ENCODE measurements at places on chromosomes 12 and 14.
A peak's percentile ranks its signal among the peaks of the same experiment; 100 is the strongest.

DNA sequence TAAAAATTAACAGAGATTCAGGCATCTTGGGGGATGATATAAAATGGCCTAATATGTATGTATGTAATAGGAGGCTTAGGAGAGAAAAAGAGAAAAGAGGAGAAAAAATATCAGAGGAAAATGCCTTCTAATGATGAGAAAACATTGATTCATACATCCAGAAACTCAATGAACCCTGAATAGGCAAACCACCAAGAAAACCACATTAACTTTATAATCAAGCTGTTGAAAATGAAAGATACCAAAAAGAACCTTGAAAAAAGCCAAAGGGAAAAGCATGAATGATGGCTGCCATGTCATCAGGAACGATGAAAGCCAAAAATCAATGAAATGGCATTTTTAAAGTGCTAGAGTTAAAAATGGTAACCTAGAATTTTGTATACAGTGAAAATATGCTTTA, 180.2 kb downstream of the EPS8 start:
- DNase-seq, result no peak

GRCh38 chr14:75752907-75753594, 92.0 kb downstream of the TTLL5 start:
- DNase-seq, result no peak

- DNase-seq, result no peak
Observed at GRCh38 chr12:92047393-92047826, 98.2 kb downstream of the BTG1 start.

GRCh38 chr14:101833045-101833444, 71.5 kb downstream of the PPP2R5C start:
- DNase-seq, result no peak

DNA sequence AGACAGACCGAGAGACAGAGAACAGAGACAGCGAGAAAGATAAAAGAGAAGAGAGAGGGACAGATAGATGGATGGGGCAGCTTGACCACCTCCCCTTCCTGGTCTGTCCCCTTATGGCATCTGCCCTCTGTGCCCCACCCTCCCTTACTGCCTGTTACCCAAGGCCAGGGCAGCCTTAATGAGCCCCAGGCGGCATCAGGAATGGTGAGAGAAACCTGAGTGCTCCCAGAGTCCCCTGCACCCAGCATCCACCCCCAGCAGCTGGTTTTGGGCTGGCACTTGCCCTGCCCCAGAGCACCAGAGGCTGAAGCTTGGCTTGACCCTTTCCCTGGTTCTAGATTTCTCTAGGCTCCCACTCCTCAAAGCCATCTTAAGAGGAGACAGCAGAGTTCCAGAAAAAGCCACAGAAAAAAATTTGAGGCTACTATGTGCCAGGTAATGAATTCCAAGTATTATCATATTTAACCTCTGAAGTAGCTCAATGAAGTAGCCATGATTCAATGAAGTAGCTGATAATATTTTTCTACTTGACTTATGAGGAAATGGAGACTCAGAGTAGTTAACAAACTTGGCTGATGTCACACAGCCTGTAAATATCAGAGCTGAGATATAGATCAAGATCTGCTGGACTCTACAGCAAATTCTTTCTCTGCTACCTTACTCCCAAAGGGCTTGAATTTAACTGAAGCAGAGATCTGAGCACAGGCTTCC, 2.0 kb upstream of the ZNF385A start:
- DNase-seq, result no peak

- DNase-seq, result no peak
Observed at GRCh38 chr14:61403411-61403810, 82.0 kb downstream of the PRKCH start.

DNA sequence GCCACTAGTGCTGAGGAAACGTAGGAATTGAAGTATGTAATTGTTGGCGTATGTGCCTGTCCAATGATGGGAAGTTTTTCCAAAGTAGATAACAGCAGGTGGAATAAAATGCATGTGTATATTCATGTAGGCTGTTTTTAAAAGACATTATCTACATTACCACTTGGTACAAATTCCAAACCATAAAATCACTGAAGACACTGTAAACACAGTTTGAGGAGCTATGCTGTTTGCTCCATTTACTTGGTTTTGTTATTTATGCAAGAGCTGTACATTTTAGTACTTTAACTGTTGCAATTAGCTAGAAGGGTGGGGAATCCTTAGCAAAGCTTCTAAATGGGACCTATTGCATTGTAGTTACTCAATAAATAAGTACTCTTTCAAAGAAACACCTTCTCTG, 274.5 kb upstream of the DIO2 start:
- no peak for DNase-seq

DNA sequence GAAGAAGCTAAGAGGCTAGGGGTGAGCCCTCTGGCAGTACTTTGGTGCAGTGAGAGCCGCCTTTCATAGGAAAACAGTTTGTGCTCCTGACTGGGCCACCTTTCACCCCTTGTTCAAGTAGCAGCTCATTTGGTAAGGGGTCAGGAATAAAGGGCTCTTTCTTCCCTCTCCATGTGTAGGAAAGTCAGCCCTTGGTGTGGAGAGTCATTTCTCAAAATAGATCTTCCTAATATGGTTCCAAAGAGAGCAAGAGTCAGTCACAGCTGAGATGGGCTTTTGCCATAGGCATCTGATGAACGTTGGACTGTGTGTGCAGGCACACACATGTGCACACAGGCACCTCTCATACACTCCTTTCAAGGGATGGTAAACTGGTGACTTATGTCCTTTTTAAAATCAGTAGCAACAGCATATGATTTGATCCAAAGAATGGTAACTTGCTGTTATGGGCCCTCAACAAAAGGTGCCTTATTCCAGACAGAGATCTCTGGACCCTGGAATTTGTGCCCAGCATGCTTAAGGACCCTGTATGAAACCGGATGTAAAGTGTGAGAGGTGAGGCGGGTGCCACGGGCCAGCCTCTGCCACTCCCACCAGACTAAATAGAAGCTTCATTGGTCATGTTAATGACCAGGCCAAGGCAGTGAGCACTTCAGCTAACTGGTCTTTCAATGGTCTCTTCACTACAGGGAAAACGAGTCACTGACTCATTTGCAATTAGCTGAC, 16.7 kb upstream of the RIC8B start:
- DNase-seq, result no peak

- no peak for DNase-seq
Observed at GRCh38 chr14:33846100-33846824, 104.6 kb downstream of the EGLN3 start.

DNA sequence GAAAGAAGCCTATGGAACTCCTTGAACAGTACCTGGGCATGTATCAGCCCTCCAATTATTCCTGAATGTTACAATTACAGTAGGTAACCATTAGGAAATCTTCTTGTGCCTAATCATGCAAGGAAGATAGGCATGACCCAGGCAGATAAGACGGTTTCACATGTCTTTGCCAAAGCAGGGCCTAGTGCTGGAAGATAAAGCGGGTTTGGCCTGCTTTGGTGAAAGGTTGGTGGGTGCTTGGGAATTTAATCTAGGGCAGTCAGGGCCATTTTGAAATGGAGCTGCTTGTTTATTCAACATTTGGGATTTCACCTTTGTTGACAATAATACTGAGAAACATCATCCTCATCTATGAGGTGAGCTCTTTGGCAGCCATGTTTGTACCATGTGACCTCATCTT, 12.5 kb upstream of the SRSF5 start:
- no peak for DNase-seq

GRCh38 chr14:94423453-94424056, 29.0 kb downstream of the SERPINA11 start:
- peak; percentile 63 for DNase-seq

DNA sequence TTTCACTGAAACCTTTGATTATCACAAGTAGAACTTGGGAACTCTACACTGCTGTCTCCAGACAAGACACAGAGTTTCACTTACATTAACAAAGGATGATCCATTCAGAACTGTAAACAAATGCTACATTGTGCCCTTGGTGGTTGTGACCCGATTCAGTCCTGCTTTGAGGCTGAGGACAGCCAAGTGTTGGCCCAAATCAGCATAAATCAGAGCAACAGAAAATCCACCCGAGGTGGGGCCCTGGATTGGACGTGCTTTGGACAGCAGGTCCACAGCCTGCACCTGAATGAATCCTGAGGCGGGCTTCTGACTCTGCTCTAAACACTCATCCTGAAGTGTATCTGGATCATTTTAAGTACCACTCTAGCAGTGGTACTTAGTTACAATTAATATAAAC, 68.8 kb downstream of the PPP2R5C start:
- no peak for DNase-seq

GRCh38 chr12:11743423-11744409, 94.2 kb downstream of the ETV6 start:
- no peak for DNase-seq

DNA sequence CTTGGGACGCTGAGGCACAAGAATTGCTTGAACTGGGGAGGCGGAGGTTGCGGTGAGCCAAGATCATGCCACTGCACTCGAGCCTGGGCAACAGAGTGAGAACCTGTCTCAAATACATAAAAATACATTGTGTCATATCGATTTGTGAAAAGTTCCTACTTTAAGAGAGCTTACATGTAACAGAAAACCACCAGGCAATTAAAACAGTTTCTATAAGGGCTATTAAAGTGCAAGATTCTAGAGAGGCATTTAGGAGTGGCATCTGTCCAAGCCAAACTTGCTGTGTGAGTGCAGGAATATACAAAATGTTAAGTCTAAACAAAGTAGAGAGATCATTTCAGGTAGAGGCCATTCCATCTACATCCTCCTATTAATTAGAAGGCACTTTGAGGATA, 1.7 kb upstream of the NEK9 start:
- no peak for DNase-seq

DNA sequence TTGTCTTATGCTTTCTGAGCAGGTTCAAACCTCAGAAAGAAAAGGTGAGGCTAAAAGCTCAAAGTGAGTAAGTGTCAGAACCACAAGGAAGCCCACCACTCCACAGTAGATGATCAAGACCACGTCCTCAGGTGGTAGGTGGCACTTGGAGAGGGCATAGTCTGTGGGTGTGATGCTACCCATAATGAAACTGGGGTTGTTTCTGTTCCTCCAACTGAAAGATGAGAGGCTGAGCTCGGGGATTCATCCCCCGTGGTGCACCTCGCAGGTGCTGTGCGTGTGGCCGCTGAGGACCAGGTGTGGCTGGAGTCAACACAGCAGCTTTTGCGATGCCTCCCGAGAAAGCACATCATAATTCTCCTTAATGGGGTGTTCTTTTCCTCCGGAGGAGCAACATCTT, 285.7 kb downstream of the TTC8 start:
- no peak for DNase-seq

- peak; percentile 36 for DNase-seq
Observed at GRCh38 chr14:84375235-84375634, 1154.7 kb upstream of the FLRT2 start.

- DNase-seq, result no peak
Observed at GRCh38 chr14:41419709-41420108, 187.0 kb upstream of the LRFN5 start.

- no peak for DNase-seq
Observed at GRCh38 chr12:122004633-122005071, 17.0 kb upstream of the BCL7A start.

GRCh38 chr12:67651132-67651695, 2.7 kb downstream of the DYRK2 start:
- peak; percentile 17 for DNase-seq

- DNase-seq, result no peak
Observed at GRCh38 chr14:67059596-67059995, 129.6 kb upstream of the GARIN2 start.

DNA sequence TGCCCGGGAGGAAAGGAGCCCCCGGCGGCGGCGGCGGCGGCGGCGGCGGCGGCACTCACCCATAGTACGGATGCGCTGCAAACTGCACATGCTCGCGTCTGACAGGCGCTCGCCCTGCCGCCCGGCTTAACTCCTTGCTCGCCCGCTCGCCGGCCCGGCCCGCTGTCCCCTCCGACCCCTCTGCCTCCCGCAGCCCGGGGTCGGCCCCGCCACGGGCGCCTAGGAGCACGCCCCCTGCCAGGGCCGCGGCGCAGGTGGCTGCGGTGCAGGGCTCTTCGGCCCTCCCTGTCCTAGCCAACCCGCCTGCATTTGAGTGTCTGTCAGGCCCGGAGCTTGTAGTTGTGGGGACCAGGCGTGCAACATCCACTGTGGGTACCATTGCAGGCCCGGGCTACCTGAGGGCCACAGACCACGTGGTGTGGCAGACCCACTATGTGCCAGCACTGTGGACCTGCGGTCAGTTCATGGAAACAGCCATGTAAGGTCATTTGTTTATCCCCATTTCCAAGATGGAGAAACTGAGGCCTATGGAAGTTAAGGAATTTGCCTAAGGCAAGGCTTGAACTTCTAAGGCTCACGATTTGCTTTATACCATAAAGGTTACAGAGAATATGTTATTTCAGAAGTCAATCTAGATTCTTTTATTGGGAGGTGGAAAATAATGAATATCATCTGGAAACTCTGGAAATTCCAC, 17.6 kb upstream of the PLEKHH1 start:
- DNase-seq, result no peak

DNA sequence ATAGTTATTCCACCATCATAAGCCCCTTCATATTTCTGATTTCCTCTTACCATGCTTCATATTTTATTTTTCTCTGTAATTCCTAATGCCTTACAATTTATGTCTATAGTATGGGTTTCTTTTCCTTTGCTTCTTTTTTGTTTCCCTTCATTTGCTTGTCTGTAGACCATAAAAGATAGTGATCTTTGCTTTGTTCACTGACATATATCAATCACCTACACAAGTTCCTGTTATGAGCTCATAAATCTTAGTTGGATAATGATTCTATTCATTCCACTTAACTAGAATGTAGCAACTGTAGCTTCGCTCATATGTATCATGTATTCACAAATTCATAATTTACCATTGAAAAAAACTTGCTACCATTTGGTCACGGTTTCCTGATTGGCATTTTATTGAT, 388.8 kb upstream of the ATXN7L3B start:
- DNase-seq, result no peak

- no peak for DNase-seq
Observed at GRCh38 chr12:89350630-89351488, 1.4 kb downstream of the DUSP6 start.

- DNase-seq, result no peak
Observed at GRCh38 chr14:101894365-101895081, 69.8 kb upstream of the DYNC1H1 start.

Data from kidney capillary endothelial cell (primary cell).